ENCODE measurements at places on chromosomes 4 and X. TPM values are rescaled to one million over a fixed set of nuclear protein-coding genes. Genes with fewer than 3 reads are reported as not detected.

- H3K36me3 ChIP-seq: no peaks in the 10 kb centered on the region
- H3K27me3 ChIP-seq: no peaks in the 10 kb centered on the region
- no peak overlapping the region for H3K4me3 ChIP-seq
Measured at GRCh38 chr4:124409044-124409443, 303.5 kb downstream of the ANKRD50 start.

DNA sequence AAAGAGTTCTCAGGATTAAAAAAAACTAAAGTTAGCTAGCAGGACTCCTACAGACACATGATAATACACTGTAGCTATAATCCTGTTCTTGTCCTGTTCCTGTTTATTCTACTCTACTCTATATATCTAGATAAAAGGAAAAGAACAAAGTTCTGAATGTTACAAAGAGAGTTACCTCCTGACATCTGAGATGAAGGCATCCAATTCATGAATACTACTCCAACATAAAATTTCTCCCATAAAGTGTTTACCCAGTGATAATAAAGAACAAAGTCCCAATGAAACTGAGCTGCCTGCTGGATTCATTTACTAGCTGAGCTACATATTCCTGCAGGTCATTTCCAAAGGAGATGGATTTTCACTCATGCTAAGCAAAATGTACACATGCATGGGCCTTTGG lies 27.1 kb downstream of the SEPSECS start:
- no peak for DNase-seq
- peaks cover 5% of the 10 kb centered on the region for H3K4me1 ChIP-seq
- H3K4me3 ChIP-seq: no peak overlapping the region
- no peaks in the 10 kb centered on the region for H3K27me3 ChIP-seq

DNA sequence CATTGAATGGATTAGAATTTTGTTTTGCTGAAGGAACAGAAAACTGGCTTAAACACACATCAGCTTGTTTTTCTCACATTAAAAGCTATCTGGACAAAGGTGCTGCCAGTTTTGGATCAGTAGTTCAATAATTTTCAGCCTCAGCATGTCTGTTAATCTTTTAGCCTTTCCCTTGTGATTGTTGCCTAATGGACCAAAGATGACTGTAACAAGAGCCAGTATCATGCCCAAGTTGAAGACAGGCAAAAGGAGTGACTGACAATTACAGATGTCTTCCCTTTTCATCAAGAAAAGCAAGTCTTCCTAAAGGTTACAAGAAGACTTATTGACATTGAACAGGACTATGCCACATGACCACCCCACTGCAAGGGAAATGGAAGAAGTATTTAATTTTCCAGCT lies 419.7 kb downstream of the MAPK10 start:
- no peak overlapping the region for H3K27ac ChIP-seq
- H3K27me3 ChIP-seq: no peaks in the 10 kb centered on the region
- no peaks in the 10 kb centered on the region for H3K4me1 ChIP-seq
- H3K4me3 ChIP-seq: no peak overlapping the region
- H3K36me3 ChIP-seq: peaks cover 5% of the 10 kb centered on the region

The SRD5A3 gene
- polyA plus RNA-seq: 13.0 TPM

- no peak overlapping the region for H3K27ac ChIP-seq
- no peak for DNase-seq
- peaks cover 44% of the 10 kb centered on the region for H3K4me1 ChIP-seq
- no peaks in the 10 kb centered on the region for H3K36me3 ChIP-seq
- H3K27me3 ChIP-seq: no peaks in the 10 kb centered on the region
Measured at GRCh38 chr4:38563707-38564495, 100.1 kb upstream of the KLF3 start.

All from stomach (tissue), 19 donors.